ENCODE measurements at places on chromosomes 4 and X.

GRCh38 chrX:40933132-40933705, 152.0 kb upstream of the USP9X start:
- DNase-seq = no peak

DNA sequence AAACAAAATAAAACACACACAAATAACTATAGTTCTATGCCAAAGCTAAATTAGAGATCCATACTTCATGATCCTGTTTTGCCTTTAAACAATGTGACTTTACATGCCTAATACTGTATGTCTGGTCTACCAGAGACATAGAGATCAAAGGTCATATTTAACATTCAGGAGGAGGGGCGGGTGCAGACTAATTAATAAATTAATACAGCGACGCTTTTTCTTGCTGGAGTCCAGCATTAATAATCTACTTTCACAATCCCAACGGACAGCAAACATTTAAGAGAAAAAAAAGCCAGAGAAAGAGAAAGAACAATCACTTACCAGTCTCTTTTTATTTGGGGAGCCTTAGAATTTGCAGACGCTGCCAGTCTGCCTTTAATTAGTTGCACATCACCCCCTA, 509 bp downstream of the CXXC4 start:
- no peak for DNase-seq

DNA sequence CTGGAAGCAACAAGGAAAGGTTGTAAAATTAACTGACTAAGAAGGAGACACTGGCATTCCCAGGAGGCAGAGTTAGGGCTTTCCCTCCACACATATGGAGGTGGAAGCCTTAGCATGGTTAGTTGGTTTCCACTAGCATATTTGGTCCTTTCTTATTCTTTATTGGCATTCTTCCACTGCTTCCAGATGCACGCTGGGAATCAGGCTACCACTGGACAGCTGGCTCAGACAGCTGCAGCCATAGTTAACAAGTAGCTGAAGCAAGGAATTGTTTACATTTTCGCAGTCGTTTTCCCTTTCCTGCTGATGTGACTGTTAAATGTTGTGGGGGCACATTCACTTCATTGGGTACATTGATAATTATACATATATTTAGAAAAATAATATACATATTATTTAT, 169.2 kb downstream of the GRIA2 start:
- no peak for DNase-seq

- no peak for DNase-seq
These were observed 300.1 kb upstream of the TRAM1L1 start for GRCh38 chr4:117385526-117385925.

DNA sequence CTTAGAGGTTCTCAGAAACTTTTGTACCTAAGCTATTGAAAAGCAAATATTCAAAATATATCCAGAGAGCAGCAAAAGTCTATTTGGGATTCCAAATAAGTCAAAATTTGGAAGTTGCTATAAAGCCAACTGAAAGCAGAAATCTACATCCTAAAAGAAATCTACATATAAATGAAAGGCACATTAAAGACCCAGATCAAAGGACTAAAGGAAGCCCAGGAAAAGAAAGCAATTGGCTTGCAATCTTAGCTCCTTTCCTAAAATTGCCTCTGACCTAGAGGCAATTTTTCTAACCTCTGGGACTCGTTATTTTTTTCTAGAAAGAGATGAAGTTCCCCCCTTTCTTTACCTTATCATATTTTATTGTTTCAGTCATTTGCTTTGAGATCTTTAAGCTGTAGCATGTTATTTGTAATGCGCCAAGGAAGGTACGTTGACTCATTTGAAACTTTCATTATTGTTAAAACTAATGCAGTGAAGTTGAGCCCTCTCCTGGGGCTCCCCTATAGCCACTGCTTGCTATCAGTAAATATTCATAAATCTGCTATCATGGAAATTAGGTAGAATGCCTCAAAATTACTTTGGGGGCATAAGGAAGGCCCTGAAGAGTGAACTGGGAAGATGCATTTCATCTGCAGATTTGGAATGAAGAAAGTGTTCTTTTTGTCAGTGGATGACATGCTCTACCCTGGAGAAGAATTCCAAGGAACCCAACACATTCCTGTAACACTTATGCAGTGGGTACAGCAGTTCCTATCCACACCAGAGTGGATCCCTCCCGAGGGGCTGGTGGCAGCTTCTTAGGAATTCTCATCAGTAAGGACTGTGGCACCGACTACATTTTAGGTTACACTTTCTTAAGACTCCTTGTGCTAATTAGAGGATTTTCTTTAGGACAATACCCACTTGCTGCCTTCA, 177.8 kb upstream of the IGFBP7 start:
- no peak for DNase-seq

GRCh38 chrX:127030016-127030748, 210.7 kb downstream of the PRR32 start:
- no peak for DNase-seq

GRCh38 chrX:107627838-107628661, at the start of gene PRPS1:
Gene PRPS1, plus strand, starts transcription at chrX:107628510. Its CDS starts 119 bp downstream, at chrX:107628629.
- peak; percentile 97 for DNase-seq

DNA sequence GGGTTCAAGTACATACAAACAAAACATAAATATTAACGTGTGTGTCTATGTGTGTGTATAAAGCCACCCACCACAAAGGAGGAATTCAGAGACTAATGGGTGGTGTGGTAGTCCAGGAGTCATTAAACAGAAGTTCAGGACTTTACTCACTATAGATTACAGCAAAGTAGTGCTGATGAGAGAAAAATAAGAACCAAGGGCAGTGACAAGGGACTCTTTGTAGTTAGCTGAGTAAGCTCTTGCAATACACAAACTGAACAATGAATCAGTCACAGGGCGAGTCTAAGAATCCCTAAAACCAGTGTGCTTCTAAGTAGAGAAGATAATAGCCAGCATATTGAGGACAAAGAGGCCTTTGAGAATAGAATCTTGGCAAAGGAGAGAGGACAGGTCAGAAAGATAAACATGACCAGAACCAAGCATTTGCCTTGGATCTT, 232.4 kb downstream of the PPP3CA start:
- no peak for DNase-seq

GRCh38 chrX:115259238-115259875, 25.5 kb upstream of the LRCH2 start:
- DNase-seq = no peak

DNA sequence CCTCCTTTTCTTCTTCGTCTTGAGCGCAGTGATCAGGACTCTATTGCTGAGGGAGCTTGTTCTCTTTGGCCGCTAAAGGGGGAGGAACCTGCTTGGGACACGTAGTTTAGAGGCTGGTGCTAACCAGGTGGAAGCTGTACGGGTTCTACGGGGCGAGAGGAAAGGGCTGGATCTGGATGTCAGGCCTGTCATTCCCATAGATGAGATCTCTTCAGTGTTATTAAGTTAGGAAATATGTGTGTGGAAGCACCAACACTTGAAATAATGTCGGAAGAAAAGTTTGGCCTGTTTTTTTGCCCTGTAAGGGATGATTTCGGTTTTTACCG, 643 bp downstream of the SRP72 start:
- peak; percentile 70 for DNase-seq

All from cerebellar cortex (tissue), 1 donor.